ENCODE measurements at places on chromosomes 12 and 14. TPM values are rescaled to one million over a fixed set of nuclear protein-coding genes. Genes with fewer than 3 reads are reported as not detected.

- no peak for DNase-seq
- H3K4me3 ChIP-seq, result no peak overlapping the region
- H3K27ac ChIP-seq, result no peak overlapping the region
Measured at GRCh38 chr14:38001501-38001900, 206.2 kb upstream of the SSTR1 start.

DNA sequence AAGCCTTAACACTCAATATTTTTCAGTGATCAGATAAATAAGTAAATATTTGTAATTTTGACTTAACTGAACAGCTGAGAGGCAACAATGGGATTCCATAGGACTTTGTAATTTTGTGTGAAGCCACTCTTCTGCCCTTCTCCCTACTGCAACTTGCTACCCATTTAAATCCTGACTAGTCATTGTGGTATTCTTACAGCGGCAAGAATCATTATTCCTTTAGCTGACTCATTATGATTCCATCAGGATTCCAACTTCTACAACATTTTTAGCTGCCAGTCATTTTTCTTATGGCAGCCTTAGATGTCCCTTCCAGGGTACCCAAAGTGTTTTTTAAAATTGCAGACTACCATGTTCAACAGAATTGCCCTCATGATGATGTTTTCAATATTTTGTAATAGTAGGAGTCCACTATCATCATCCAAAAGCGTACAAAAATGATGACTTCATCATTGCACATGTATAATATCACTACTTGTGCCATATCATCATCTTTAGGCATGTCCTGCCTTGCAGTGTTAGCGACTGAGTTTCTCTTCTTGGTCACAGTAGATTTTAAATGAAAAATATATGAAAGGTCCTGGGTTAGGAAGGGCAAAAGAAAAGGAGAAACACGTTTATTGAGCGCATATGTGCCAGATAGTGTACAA lies 5.1 kb upstream of the MAGOHB start:
- no peak overlapping the region for H3K27ac ChIP-seq
- DNase-seq, result no peak
- H3K36me3 ChIP-seq, result no peaks in the 10 kb centered on the region
- no peak overlapping the region for H3K4me3 ChIP-seq
- H3K27me3 ChIP-seq, result no peaks in the 10 kb centered on the region

DNA sequence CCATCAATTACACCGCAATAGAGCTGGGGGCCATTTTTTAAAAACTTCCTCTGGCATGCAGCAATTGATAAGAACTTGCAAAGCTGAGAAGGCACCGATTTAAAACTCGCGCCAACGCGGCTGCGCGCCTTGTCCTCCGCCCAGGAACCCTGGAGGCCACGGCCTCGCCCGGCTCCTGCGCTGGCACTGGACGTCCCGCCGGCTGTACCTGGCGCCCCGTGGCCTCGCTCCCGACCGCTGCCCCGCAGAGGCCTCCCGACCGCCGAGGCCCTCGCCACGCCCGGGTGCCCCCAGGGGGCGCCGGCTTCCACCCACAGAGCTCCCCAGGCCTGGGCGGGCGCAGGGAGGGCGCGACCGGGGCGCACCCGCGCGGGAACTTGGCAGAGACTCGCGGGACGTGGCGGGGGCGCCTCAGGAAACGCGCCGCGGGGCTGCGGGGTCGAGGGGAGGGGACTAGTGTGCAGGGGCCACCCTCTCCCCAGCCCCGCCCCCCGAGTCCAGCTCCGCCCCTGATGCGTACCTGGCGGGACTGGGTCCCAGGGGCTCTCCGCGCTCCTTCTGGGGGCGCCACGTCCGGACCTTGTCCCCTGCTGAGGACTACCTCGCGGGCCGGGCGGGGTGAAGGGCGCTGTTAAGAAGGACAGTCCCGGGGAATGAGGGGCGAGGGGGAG lies 65.7 kb downstream of the TNFAIP2 start:
- H3K27ac ChIP-seq, result no peak overlapping the region
- no peak for DNase-seq
- no peaks in the 10 kb centered on the region for H3K36me3 ChIP-seq
- H3K4me3 ChIP-seq, result peak overlapping the region; percentile 17
- H3K27me3 ChIP-seq, result no peaks in the 10 kb centered on the region
- no peaks in the 10 kb centered on the region for H3K4me1 ChIP-seq

GRCh38 chr14:61520576-61520975 lies 174.7 kb upstream of the HIF1A start:
- H3K27me3 ChIP-seq, result no peaks in the 10 kb centered on the region
- H3K4me1 ChIP-seq, result peaks cover 21% of the 10 kb centered on the region
- H3K27ac ChIP-seq, result no peak overlapping the region
- no peaks in the 10 kb centered on the region for H3K36me3 ChIP-seq

- H3K4me3 ChIP-seq, result no peak overlapping the region
- H3K4me1 ChIP-seq, result no peaks in the 10 kb centered on the region
- DNase-seq, result no peak
- no peaks in the 10 kb centered on the region for H3K27me3 ChIP-seq
- no peaks in the 10 kb centered on the region for H3K36me3 ChIP-seq
Measured at GRCh38 chr12:19683178-19683927, 244.1 kb downstream of the AEBP2 start.

GRCh38 chr14:86124328-86124727 lies 594.4 kb downstream of the FLRT2 start:
- H3K36me3 ChIP-seq, result no peaks in the 10 kb centered on the region
- no peak overlapping the region for H3K27ac ChIP-seq
- no peak overlapping the region for H3K4me3 ChIP-seq
- H3K4me1 ChIP-seq, result no peaks in the 10 kb centered on the region
- no peak for DNase-seq

GRCh38 chr12:1980282-1980681 lies 24.0 kb downstream of the DCP1B start:
- H3K4me1 ChIP-seq, result no peaks in the 10 kb centered on the region
- H3K36me3 ChIP-seq, result no peaks in the 10 kb centered on the region
- no peak overlapping the region for H3K27ac ChIP-seq
- no peak overlapping the region for H3K4me3 ChIP-seq

GRCh38 chr12:15633201-15633600 lies 156.0 kb downstream of the EPS8 start:
- no peak overlapping the region for H3K4me3 ChIP-seq
- H3K4me1 ChIP-seq, result no peaks in the 10 kb centered on the region
- H3K36me3 ChIP-seq, result peaks cover 3% of the 10 kb centered on the region
- H3K27me3 ChIP-seq, result no peaks in the 10 kb centered on the region
- no peak for DNase-seq
- H3K27ac ChIP-seq, result no peak overlapping the region

GRCh38 chr12:65695113-65695865 lies 129.0 kb upstream of the HMGA2 start:
- H3K36me3 ChIP-seq, result no peaks in the 10 kb centered on the region
- no peaks in the 10 kb centered on the region for H3K27me3 ChIP-seq
- no peak overlapping the region for H3K27ac ChIP-seq
- peaks cover 7% of the 10 kb centered on the region for H3K4me1 ChIP-seq
- H3K4me3 ChIP-seq, result no peak overlapping the region

The VASH1 gene
- total RNA-seq, result 25.4 TPM

The TBX3 gene
- total RNA-seq, result 48.4 TPM

The ADAMTS20 gene
- not detected for total RNA-seq

The NR1H4 gene
- total RNA-seq, result 1.3 TPM

The SLC8A3 gene
- total RNA-seq, result 0.80 TPM
